Right lung (tissue), 10 donors: ENCODE measurements at places on chromosomes 3 and 15.

GRCh38 chr3:24136624-24137310 is 191.7 kb downstream of the NR1D2 start:
- no peak for DNase-seq

- no peak for DNase-seq
Measured at GRCh38 chr3:194766845-194767244, 81.2 kb downstream of the FAM43A start.

DNA sequence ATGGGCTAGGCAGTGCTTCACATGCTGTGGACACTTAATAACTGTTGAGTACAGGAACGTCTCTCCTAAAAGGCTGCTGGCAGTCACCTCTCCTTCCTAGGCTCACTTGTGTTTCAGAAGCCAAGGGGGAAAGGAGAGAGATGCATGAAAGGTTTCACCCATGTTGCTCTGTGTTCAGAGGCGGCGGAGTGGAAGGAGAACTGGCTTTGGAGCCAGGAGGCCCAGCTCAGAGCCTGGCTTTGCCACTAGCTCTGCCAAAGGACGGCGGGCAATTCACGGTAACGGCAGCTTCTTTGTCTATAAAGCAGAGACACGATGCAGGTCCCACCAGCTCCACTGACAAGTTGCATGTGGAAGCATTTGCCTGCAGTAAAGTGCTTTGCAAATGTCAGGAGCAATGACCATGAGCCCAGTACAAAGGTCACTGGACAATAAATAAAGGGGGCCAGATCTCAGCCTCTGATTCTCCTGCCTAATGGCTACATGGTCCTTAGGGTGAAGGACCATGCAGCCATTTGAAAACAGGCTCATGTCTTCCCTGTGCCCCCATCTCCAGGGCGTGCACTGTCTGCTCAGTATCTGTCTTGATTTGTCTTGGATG is 171.7 kb upstream of the TLE3 start:
- no peak for DNase-seq

GRCh38 chr3:87801409-87801808 is 257.4 kb downstream of the CGGBP1 start:
- no peak for DNase-seq

- no peak for DNase-seq
Measured at GRCh38 chr3:10551821-10552630, 46.6 kb upstream of the ATP2B2 start.

GRCh38 chr3:48187579-48188265 is 495 bp downstream of the CDC25A start:
- DNase-seq: no peak

DNA sequence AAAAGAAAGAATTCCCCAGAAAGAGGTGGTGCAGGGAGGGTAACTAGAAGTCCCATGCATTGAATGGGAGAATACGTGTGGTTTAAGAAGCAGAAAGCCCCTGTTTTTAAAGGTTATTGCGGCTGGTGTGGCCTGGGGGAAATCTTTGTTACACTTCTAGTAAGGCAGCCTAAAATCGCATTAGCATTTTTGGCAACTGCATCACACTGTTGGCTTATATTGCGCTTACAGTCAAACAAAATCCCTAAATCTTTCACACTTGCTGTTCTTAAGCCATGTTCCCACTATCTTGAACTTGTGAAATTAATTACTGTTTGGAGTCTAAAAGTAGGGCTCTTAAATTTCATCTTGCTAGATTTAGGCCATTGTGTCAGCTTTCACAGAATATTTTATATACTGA is 66.0 kb upstream of the GOLIM4 start:
- DNase-seq: peak; percentile 28

DNA sequence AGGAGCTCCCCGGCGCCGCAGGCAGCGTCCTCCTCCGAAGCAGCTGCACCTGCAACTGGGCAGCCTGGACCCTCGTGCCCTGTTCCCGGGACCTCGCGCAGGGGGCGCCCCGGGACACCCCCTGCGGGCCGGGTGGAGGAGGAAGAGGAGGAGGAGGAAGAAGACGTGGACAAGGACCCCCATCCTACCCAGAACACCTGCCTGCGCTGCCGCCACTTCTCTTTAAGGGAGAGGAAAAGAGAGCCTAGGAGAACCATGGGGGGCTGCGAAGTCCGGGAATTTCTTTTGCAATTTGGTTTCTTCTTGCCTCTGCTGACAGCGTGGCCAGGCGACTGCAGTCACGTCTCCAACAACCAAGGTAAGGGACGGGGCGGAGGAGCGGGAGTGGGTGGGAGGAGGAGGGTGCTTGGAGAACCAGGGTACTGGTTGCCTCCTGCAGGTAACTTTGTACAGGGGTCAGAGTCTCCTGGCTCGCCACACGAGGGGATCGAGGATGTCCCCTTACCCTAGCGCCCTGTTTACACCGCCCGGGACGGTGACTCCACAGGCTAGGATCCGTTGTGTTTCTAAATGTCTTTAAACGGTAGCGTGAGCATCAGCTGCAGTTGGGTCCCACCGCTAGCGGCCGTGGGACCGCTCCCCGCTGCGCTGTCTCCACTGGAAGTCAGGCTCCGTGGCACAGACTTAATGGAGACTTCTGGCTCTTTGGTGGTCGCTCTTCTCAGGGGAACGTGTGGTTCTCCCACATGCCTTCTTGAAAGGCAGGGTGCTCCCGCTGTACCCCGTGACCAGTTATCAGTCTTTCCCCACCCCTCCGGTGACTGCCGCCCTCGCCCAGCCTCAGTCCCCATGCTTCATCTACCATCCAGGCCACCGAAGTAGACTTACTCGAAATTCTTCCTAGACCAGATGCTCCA is 515 bp downstream of the EPHA6 start:
- DNase-seq: peak; percentile 1

- no peak for DNase-seq
Measured at GRCh38 chr3:151171145-151171757, 31.8 kb downstream of the GPR171 start.

DNA sequence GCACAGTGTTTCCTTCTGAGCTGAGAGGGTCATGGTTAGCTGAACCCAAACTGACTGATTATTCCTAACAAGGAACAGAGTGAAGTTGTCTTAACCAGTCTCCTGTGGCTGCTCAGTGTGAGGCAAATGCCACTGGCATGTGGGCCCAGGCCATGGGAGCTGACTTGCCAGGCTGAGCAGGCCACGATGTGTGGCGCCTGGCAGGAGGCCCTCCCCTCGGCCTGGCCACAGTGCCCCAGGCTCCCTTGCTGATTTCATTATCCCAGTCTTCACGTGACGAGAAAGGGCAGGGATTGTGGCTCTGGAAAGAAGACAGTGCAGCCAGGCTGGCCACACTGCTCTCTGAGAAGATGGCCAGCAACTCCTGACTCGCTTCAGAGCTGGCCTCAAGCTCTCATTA is 58.8 kb downstream of the SLCO2A1 start:
- DNase-seq: no peak

GRCh38 chr3:131705558-131706051 is 202.8 kb upstream of the MRPL3 start:
- DNase-seq: no peak

GRCh38 chr15:91961357-91961756 is 107.8 kb downstream of the SLCO3A1 start:
- DNase-seq: no peak

GRCh38 chr15:82064824-82065223 is 19.0 kb upstream of the MEX3B start:
- no peak for DNase-seq

DNA sequence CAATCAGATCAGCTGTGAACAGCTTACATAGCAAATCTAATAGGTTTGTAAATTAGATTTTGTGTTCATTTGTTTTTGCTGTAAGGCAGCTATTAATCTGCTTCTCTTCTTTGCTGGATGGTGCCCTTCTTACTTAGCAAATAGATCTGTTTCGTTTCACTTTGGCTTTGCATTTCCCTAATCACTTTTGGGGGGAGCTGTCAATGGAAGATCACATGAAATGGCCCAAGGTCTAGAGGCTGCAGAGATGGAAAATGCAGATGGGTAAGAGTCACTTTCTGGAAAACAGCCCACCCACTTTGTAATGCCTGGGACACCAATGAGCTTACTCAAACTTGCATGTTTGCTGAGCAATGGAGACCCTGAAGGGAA is 36.4 kb downstream of the ST8SIA2 start:
- no peak for DNase-seq

GRCh38 chr3:72664184-72664975 is 183.9 kb downstream of the SHQ1 start:
- DNase-seq: no peak

DNA sequence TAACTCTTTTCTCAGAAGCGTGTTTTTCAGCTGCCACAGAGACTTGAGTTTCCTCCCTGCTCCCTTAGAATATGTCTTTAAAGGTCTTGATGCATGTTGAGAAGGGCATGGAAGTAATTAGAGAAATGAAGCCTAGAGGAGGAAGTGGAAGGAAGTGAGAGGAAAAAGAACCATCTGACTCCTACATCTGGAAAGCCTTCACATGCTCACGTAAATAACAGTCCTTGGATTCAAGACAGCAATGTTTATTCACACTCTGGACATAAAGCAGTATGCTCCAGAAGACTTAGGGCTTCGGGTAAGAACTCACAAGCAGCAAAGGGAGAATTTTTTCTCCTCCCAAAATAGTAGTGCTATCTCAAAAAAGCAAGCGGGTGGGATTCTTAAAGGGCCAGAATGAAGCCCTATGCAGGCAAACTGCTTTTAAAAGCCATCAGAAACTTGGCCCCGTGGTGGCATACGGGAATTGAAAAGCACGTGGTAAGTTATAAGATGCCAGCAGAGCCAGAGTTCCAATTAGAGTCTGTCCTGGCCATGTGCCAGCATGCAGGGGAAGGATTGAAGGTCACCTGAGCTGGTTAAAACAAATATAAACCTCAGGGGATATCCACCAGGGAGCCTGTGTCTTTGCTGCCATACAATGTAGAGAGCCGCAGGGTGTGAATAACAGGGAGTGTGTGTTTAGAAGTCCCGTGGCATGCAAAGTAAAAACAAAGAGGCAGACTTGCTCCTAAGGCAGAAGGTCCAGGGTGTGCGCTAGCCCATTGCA is 380.8 kb upstream of the NDN start:
- DNase-seq: peak; percentile 8

- DNase-seq: no peak
Measured at GRCh38 chr3:7437231-7437630, 576.3 kb downstream of the GRM7 start.

- DNase-seq: no peak
Measured at GRCh38 chr15:31458596-31459399, 132.2 kb downstream of the KLF13 start.

DNA sequence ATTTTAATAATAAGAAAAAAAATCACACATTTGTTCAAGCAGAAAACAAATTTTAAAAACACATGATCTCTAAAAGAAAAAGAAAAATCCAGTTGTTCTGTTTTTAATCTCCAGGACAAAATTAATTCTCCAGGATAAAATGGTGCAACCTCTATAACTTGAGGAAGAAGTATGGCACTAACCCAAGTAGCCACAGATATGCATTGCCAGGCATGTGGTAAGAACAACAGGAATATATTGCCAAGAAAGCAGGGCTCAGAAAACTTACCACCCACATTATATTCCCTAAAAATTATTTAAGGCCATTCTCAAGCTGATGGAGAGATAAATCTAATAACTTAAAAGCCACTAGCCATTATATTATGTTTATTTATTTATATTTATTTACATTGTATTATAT is 295.7 kb upstream of the TMCO5A start:
- DNase-seq: no peak

GRCh38 chr3:58032186-58032585 is 24.0 kb downstream of the FLNB start:
- DNase-seq: no peak
